ENCODE measurements at places on chromosomes 12 and 14.

DNA sequence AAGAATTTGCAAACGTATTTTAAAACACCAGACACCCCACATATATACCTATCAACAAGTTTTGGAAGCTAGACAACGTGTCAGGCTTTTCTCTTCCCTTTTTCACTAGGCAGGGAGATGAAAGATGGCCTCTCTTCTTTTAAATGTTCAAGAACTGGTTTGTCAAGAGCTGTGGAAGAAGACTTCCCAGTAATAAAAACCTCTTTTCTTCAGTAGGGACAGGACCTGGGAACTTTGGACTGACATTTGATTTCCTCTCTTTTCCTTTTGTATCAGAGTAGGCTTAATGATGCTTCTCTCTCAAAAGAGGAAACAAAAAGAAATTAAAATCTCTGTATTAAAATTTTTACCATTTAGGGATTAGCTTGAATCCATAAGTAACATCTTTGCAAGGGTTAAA, 49.6 kb downstream of the SPATS2 start:
- DNase-seq: no peak

GRCh38 chr12:50988871-50989270, 36.5 kb downstream of the HIGD1C start:
- no peak for DNase-seq

DNA sequence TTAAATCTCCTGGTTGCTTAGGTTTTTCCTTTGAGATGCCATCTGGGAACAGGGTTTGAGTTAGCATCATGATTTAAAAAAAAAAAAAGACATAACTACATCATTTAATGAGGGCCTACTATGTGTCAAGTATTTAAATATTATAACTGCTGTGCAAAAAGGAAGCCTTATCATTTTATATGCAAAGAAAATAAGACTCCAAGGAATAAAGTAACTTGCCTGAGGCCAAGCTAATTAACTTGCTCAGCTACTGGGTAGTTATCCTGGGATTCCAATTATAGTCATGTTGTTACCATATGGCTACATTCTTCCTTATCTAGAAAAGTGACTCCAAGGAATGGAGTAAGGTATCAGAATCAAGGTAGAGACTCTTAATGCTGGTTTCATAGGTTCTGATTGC, 123.5 kb downstream of the SLC41A2 start:
- DNase-seq: no peak

- DNase-seq: no peak
Measured at GRCh38 chr12:50166799-50167048, 445 bp downstream of the CERS5 start.

DNA sequence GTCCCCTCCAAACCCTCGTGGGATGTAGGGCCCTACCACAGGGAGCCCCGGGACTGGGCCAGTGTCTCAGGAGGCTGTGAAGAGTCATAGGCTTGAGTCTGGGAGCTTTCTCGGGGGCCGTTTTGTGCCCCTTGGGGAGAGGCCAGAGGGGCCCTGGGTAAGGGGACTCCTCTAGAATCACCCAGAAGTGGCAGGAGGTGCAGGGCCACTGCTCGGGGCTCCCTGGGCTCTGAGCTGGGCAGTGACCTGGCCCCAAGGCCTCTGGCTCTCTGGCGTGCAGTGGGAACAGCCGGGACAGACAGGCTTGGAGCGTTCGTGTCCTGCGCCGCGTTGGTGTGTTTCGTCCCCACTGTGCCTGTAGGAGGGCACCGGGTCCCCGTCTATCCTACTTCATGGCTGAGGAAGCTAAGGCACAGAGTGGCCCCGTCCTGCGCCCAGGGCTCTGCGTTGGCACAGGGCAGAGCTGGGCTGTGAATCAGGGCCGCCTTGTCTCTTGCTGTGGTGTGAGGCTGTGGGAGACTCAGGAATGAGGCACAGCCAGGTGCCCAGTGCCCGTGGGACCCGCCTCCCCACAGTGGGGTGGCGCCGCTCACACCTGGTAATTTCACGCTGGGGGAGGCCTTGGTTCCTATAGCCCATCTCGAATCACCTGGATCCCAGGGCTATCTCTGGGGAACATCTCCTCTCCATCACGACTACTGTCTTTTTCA, 23.8 kb upstream of the KIF26A start:
- no peak for DNase-seq

GRCh38 chr14:74140374-74140850, 55.7 kb downstream of the LIN52 start:
- DNase-seq: peak; percentile 30

DNA sequence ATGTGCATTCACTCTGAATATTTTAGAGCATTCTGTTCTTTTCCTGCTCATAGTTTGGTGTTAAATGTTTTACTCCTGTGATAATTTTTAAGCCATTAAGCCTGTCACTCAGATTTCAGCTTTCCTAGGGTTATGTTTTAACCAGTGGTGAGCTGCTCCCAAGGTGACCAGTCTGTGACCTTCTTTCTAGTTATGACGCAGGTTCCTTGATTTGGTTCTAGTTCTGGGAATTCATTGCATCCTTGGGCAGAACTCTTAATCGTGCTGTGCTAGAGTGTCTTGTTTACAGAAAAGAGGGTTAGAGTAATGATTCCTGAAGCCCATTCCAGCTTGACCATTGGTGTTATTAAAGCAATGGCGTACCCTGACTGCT, 2.2 kb downstream of the GABARAPL1 start:
- DNase-seq: peak; percentile 37

DNA sequence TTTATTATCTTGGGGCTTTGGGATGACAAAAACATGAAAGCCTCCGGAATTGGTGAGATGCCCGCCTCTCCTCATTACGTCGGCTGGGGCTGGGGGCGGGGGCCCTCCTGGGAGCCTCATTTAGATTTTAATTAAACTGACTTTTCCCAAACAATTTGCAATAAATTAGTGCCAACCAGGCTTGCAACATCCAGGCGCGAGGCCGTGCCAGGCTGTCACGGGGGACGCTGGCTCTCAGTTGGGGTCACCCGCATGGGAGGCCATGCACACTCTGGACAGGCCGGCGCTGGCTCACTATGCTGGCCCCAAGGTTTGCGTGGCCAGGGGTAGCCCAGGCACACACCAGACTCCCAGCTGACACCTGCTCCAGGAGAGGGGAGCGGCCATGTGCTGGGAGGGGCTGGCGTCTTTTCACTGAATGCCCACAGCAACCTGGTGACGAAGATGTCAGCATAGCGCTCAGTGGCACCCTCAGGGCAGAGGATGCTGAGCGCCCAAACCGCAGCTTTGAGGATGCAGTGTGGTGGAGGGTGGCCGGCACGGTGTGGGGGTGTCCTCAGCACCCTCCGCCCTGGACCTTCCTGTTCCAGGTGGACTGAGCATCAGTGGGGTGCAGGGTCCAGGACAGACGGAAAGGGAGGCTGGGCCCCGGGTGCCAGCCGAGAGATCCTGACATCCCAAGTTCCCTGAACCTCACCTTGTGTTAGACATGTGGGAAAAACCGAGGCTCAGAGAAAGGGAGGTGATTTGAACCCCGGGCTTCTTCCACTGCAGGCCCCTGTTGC, 190.8 kb upstream of the C14orf180 start:
- DNase-seq: no peak
